ENCODE measurements at places on chromosomes 2 and 18.

- no peak for DNase-seq
Observed at GRCh38 chr2:28635191-28635611, 116.4 kb upstream of the PPP1CB start.

- DNase-seq: no peak
Observed at GRCh38 chr18:27136208-27136535, 48.9 kb downstream of the CHST9 start.

- no peak for DNase-seq
Observed at GRCh38 chr18:71995904-71996465, 548.2 kb downstream of the CBLN2 start.

DNA sequence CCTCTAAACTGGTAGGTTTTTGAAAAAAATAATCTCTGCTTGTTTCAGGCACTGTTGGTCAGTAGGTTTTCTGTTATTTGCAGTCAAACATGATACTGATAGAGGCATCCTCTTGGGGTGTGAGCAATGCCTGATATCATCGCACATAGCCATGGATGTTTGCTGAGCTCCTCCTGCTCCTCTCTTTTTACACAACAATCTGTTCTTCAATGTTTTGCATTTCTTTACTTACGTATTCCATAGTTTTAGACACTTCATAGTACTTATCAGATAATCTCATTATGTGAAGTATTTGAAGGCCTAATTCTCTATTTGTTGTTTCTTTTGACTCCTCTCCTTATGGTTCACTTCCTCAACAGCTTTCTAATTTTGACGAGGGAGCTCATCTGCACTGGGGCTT lies 23.0 kb upstream of the HS6ST1 start:
- no peak for DNase-seq

GRCh38 chr18:56258178-56258577 lies 380.2 kb downstream of the TXNL1 start:
- DNase-seq: no peak

- no peak for DNase-seq
Observed at GRCh38 chr18:12248926-12249720, 5.0 kb upstream of the CIDEA start.

DNA sequence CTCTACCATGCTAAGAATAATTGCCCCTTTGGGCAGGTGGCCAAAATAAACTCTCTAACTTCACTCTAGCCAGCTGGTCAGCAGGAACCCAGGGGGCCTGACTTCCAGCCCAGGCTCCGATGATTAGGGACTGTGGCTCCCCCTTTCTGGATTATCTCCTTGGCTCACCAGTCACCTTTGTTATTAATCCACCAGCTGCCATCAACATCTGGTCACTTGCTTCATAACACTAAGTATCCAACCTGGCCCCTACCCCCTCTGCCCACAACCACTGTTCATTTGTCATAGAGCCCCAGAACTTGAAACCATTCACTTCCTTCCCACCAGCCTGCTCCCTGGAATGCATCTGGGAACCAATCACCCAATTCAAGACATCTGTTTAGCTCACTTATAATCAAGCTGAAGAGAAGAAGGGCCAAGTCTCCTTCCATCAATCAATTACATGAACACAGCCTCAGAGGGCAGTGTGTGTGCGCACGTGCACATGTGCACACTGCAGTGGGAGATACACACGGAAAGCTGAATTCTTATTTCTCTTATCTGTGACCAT lies 215.1 kb downstream of the ALK start:
- DNase-seq: no peak

DNA sequence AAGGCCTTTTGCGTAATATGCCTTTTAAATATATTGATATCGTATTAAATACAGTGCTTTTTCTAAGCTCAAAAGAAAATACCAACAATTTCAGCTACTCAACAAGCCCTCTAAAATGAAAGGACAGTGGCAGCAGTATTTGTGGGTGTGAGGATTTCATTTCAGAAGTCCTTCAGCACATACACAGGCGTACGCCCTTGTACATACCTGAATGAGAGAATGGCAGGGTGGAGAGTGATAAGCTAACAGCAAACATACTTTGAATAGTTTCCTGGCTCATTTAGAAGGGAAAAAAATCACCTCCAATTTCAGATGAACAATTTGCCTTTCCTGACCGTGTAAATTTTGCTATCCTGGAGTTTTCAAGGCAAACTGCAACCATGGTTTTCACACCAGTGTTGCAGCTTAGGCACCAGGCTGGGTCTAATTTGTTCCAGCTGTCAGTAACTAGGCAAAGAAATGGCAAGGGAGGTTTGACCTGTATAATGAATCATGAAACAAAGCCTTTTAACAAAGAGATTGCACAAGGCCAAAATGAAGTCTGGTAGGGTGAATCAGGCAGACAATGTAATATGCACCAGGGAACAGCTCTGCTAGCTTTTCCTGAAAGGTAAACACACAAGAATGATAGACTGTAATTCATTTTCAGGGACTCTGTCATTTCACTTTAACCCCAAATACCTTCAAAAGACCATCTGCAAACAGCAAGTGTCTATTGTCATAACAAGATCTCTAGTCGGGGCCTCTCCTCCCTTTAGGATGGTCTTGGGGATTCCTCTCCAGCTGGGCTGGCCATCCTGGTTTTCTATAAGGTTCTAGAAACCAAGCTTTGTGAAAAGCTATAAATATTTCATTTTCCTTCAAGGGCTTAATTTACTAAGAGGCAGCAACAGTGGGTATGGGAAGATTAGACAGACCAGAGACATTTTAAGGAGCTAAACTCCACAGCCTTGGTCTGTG lies 11.5 kb downstream of the ANKRD29 start:
- DNase-seq: no peak

GRCh38 chr2:241565411-241565810 lies 6.9 kb downstream of the BOK start:
- no peak for DNase-seq

- DNase-seq: no peak
Observed at GRCh38 chr18:3449512-3450011, 410 bp upstream of the TGIF1 start.

DNA sequence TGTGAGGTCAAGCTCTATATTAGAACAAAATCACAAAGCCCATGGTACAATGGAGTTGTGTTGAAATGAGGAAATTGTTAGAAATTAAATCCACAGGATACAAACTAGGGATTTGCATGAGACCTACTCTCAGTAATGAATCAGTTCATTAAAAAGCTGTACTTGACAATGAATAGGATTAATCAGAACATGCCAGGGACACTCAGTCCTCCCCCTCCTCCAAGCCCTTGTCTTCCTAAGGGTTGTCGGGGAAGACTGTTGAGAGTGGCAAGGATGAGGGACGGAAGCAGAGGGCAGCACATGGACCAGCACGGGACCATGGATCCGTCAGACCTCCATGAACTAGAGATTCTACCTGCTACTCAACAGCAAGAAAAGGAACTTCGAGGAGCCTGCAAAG lies 39.8 kb downstream of the SPRED2 start:
- no peak for DNase-seq

- DNase-seq: no peak
Observed at GRCh38 chr2:194380011-194380410, 1277.0 kb upstream of the SLC39A10 start.

DNA sequence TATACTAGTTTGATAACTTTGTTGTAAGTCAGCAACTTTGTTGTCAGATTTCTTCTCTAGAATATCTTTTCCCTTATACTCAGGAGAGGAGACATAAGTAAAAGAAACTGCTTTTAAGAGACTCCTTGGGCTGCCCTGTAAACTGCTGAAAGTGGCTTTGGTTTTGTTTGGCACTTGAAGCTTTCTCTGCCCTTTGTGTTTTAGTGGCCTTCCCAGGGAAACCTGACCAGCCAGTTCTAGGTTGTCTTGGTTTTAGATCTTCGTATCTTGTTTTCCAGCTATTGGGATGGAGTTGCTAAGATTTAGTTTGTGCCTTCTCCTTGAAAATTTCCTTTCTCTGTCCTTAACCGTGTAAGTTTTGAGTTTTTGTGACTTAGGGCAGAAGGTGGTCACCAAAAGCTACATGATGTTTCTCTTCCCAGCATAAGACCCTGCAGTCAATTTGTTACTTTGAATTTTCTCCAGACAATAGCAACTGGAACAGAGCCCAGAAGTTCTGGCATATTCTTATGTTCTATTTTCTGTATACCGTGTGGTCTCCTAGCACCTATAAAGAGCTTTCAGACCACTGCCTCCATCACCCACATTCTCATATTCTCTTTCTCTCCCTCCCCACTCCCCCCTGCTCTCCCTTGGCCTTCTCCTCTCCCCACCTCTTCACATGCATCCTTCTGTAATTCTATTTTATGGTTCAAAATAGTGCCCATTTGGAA lies 81.1 kb downstream of the BOLA3 start:
- DNase-seq: no peak

- no peak for DNase-seq
Observed at GRCh38 chr2:24885221-24886125, 34.6 kb downstream of the ADCY3 start.

DNA sequence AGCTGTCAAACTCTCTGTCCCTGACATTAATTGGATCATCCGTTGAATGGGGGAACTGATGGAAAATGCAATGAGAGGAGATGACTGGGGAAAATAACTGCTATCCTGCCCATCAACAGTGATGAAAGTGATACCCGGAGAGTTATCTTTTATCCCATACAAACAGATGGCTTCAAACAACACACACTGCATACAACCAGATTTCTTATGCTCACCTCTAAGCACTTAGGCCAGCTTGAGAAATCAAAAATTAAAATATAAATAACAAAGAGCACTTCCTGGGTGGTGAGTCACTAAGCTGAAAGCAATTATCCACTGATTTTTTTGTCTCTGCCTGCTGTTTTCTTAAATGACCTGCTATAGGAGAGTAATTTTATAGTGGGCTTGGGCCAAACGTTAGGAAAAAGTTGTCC lies 237.6 kb upstream of the RGPD4 start:
- no peak for DNase-seq

GRCh38 chr2:25726522-25726921 lies 53.1 kb upstream of the DTNB start:
- no peak for DNase-seq

DNA sequence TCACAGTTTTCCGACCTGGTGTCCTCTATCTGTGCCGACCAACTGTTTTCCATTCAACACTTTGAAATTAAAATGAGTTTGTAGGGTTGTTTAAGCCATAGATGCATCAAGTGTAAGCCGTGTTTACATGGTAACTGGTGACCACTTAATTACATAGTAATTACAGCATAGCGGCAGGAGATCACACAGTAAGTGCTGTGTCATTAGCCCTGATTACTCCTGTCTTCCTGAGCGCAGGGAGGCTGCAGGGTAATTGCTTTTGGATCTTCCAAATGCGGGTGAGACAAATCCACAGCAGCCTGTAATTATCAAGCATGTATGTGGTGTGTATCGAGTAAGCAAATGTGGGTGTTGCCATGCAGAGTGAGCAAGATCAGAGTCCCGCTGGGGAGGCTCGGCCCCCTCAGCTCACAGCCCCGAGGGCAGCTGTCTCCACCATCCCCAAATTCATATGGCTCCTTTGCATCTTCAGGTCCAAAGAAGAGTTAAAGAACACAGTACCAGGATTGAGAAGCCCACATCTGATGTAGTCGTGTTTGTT lies 71.5 kb upstream of the HDAC4 start:
- no peak for DNase-seq

DNA sequence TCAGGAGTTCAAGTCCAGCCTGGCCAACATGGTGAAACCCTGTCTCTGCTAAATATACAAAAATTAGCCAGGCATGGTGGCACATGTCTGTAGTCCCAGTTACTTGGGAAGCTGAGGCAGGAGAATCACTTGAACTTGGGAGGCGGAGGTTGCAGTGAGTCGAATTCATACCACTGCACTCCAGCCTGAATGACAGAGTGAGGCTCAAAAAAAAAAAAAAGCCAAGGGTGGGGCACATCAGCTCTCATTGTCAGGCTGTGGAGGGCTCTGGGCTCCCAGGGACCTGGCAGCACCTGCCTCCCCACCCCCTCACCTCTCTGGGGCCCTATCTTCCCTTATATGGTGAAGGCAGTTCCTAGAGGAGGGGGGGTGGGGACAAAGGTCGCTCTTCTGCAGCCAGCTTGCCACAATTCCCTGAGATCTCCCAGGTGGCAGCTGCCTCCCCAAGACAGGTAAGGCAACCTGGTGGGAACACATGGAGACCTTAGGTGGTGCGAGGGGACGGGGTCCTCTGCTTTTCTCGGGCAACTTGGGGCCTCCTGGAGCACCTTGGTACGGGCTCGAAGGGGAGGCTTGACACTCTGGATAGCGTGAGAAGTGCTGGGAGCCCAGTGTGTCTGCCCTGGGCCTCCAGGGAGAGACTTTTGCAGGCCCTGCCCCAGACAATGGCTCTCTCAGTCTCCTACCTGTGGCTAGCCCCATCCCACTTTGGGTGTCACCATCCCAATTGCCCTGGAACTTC lies at the start of gene VIL1:
VIL1 (plus strand) TSS at position 407 of the 742 bp plus-strand sequence. CDS start 4,656 bp downstream, outside the sequence.
- DNase-seq: no peak

GRCh38 chr2:231280846-231281245 lies 82.4 kb downstream of the ARMC9 start:
- no peak for DNase-seq

DNA sequence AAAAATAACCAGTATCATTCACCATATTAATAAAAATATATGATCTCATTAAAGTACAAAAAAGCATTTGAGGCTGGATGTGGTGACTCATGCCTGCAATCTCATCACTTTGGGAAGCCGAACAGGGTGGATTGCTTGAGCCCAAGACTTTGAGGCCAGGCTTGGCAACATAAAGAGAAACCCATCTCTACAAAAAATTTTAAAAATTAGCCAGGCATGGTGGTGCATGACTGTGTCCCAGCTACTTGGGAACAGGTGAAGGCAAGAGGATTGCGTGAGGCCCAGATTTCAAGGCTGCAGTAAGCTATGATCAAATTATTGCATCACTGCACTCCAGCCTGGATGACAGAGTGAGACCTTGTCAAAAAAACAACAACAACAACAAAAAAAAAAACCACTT lies 75.9 kb downstream of the RAD51AP2 start:
- no peak for DNase-seq
